ENCODE measurements at places on chromosomes 2 and 18.

DNA sequence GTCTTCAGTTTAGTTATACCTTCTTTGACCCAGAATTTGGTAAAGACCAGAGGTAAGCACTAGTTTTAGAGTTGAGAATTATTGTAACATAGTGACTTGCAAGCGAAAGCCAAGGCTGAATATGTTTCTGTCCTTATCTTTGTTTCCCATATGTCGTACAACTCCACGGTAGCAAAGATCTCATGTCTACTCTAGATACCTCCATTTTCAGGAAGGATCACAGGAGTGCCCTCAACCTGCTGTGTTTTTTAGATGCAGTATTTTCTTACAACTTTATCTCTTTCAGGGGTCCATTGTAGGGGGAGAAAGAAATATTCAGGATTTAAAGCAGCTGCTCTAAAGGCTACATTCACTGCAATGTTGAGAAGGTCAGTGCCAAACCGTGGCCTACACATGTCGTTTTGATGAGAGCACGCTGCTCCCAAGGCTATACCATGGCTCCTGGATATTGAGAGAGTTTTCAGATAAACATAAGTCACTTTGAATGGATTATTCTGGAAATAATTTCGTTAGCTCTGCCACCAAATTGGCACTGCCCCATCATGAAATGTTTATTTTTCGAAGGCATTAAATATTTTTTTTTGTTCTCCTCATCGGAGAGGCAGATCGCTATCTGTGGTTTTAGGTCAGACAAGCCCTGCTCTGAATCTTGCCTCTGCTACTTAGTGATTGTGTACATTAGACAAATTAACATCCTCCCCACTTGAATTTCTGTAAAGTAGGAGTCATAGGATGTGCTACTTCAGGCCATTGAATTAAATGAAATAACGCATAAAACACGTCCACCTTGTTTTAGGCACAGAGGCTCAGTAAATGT lies 2.1 kb downstream of the RHBDD1 start:
- DNase-seq, result no peak

- DNase-seq, result no peak
Observed at GRCh38 chr2:150280231-150280630, 207.2 kb downstream of the RND3 start.

DNA sequence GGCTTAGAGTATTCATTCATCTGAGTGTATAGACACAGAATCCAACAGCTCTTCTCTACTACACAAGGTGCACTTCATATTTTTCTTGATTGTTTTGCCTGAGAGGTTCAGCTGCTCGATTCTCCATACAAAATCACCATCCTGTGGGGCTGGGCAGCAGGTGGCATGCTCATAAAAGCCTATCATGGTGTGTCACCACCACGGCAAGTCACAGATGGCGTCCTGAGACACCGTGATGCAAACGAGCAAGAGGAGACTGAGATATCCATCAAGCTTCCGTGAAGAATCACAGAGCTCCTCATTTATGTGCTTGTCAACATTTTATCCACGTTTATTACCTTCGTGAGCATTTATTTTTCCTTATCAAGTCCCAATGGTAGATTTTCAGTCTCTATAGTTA lies 22.4 kb upstream of the NRP2 start:
- DNase-seq, result no peak

DNA sequence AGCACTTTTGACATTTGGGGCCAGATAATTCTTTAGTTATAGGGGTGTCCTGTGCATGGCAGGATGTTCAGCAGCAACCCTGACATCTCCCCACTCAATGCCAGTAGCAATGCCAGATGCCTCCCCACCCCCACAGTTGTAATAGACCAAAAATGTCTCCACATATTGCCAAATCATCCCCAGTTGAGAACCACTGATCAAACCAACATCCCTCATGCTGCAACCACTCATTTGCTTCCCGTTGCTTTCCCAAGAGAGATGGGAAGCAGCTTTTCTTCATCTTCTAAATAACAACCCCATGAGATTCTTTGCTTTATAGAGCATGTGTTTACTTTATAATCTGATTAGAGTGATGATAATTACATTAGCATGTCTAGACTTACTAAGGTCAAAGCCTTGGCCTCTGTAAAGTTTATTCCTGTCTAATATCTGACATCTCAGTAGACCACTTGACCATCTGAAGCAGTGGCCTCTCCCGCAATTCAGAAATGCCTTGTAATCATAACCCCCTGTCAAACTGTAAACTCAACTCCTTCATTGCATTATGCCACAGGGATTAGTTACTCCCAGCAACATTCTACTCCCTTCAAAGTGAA lies 28.7 kb upstream of the C1D start:
- DNase-seq, result no peak

- DNase-seq, result no peak
Observed at GRCh38 chr2:35220461-35220860, 1135.1 kb upstream of the CRIM1 start.
